ENCODE measurements at places on chromosomes 16 and 17.

- no peak for DNase-seq
Measured at GRCh38 chr17:9185688-9186284, 164.5 kb downstream of the NTN1 start.

- no peak for DNase-seq
Measured at GRCh38 chr16:22671301-22672076, 142.5 kb upstream of the HS3ST2 start.

- DNase-seq: peak; percentile 49
Measured at GRCh38 chr16:397135-397661, at the start of gene NME4. Gene NME4 (plus strand): TSS chr16:397199. CDS start chr16:397223, 24 bp downstream.

DNA sequence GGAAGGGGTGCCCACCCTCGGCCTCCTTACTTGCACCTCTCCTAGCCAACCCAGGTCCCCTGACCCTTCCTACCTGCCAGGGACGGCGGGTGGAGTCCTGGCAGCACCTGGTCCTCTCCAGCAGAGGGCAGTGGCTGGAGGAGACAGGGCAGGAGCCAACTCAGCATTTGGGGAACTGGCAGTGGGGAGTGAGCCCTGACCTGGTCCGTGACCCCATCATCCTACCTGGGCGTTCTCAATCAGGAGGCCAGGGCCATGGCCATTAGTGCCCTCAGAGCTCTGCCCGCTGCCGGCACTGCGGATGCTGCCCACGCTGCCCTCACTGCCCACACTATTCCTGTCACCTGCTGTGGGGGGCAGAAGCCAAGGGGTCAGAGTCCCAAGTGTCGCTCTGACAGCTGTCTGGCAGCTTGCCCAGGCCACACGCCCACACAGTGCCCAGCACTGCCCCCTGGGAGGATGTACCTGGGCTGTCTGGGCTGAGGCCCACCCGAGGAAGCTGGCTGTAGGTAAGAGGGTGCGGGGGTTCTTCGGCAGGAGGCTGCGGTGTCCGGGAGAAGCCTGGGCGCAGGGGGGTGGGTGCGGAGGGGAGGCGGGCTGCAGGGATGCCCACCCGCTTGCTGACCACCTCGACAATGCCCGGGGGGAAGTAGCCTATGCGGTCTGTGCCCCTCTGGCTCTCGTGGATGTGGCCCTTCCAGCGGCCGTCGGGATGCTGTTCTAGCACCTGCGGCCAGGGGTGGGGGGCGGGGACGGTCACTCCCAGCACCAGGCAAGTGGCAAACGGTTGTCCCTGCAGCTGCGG lies 10.8 kb downstream of the CASKIN2 start:
- DNase-seq: peak; percentile 37

DNA sequence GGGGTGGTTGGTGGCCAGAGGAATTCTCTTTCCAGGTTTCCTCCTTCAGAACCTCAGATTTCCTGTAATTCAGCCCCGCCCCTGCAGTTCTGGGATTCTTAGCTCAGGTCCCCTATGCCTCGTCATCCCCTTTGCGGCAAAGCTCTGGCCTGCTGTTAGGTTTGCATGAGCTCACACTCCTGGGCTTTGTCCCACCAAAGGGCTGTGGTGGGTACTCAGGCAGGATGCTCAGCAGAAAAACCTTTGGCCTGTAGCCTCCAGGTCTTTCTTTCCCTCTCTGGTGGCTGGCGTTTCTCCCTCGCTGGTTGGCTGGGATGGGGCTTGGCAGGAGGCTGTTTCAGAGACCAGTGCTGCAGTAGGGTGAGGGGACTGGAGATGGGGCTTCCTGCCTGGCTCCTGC lies 9.6 kb upstream of the PLEKHG4 start:
- DNase-seq: no peak

DNA sequence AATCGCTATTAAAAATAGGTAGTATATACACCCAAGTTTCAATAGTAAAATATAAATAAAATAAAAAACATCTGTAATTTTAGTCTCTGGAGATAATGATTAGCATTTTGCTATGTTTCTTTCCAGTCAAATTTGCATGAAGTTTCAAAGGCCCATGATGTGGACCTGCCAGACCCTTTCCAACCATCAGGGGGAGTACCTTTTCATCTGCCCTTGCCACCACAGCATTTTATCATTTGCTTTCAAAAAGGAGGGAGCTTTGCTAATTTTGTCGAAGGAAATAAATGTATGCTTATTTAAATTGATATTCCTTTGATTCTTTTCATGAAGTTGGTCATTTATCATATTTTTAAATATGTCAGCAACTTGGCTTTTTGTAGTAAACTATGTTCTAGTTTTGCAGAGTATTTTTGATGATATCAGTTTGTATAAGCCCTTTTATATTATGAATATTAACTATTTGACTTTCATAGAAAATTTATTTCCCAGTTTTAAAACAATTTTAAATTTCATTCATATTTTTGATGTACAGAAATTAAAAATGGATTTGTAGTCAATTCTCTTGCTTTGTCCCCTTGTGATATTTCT lies 115.2 kb upstream of the NETO2 start:
- no peak for DNase-seq

GRCh38 chr17:82937411-82938371 lies 97.9 kb upstream of the ZNF750 start:
- DNase-seq: no peak

DNA sequence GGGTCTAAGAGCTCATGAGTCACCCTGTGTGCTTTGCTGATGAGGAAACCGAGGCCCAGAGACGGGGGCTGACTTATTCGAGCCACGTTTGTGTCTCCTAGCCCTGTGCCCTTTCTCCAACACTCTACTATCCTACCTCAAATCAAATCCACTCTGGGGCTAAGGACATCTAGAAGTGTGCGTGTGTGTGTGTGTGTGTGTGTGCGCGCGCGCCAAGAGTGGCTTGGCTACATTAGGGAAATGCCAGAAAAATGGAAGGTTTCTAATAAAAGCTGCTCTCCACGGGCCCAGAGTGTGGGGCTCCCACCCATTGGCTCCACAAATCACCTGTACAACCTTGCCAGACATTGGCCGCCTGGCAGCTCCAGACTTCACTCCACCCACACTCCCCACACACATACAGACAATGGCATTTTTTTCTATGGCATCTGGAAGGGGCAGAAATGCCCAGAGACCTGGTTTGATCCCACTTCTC lies 30.3 kb upstream of the PHOSPHO1 start:
- peak; percentile 9 for DNase-seq

DNA sequence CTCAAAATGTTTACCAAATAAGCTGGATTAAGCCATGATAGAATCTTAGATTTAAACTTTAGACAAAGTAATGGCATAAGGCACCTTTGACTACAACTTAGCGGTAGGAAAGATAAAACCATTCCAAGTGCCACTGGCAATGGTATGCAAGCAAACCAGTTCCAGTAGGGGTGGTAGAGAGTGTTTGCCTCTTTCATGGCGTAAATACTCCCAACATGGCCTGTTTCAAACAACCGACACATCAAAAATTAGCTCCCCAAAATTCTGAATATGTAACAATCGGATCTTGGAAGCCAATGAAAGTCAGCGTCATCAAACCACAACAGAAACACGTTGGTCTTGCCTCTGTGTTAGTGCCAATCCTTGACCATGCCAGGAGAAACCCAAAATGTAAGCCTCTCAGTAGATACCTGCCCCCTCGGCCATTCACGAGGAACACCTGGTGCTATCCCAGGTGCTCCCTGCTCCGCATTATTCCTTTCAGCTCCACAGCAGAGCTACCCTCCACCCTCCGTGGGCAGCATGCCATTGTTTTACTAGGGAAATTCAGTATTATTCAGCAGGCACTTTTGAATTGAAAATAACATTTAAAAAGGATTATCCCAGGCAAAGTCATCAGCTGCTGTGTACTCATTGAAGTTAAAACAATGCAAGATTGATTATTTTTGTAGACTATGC lies 307.8 kb upstream of the CDH11 start:
- DNase-seq: no peak

Data from activated naive CD8-positive, alpha-beta T cell treated with anti-CD3 and anti-CD28 coated beads for 36 hours (primary cell).